Endodermal cell (in vitro differentiated cells): ENCODE measurements at places on chromosomes 11 and 22. TPM values are rescaled to one million over a fixed set of nuclear protein-coding genes. Genes with fewer than 3 reads are reported as not detected.

Gene HOATZ
- 0.72 TPM in 1 of 2 replicates, not detected in the other for total RNA-seq

Gene SCGB2A2
- not detected in 2 replicates for total RNA-seq

Gene CNIH2
- 2.5 to 3.8 TPM (median 3.7 TPM) in 3 replicates for total RNA-seq

Gene MIF
- 722 and 753 TPM in 2 replicates for total RNA-seq

Gene ANO5
- total RNA-seq = 6.2 TPM in 2 replicates

Gene MOV10L1
- not detected in 3 replicates for total RNA-seq

Gene PKDREJ
- not detected in 3 replicates for total RNA-seq

Gene GLYATL2
- 0.35 TPM in 1 of 2 replicates, not detected in the other for total RNA-seq

Gene CCDC15
- total RNA-seq = 2.1 and 3.3 TPM in 2 replicates

Gene DLG2
- 8.4 to 13.7 TPM (median 9.6 TPM) in 3 replicates for total RNA-seq

Gene CELSR1
- total RNA-seq = 27.6 and 34.1 TPM in 2 replicates

Gene CCDC89
- not detected in 2 replicates for total RNA-seq

Gene C22orf15
- total RNA-seq = 1.4 to 3.1 TPM (median 2.2 TPM) in 3 replicates

Gene MS4A12
- not detected in 3 replicates for total RNA-seq

Gene GSTT2
- total RNA-seq = 0.51 TPM in 1 of 2 replicates, not detected in the other

Gene GNG3
- 1.7 and 2.6 TPM in 2 replicates for total RNA-seq

Gene PUS3
- total RNA-seq = 8.0 to 12.6 TPM (median 11.3 TPM) in 3 replicates

Gene PYGM
- 1.2 to 2.4 TPM (median 2.1 TPM) in 3 replicates for total RNA-seq

Gene APOL4
- total RNA-seq = not detected in 2 replicates

Gene CEND1
- total RNA-seq = not detected in 3 replicates

Gene KDM4E
- total RNA-seq = not detected in 2 replicates

Gene APOL5
- total RNA-seq = not detected in 3 replicates

Gene GLYAT
- total RNA-seq = not detected in 3 replicates

Gene RPS19BP1
- total RNA-seq = 63.4 to 70.3 TPM (median 66.0 TPM) in 3 replicates

Gene CASP1
- total RNA-seq = not detected in 3 replicates

Gene CALCB
- 0.49 TPM in 1 of 3 replicates, not detected in the others for total RNA-seq

Gene GGT1
- total RNA-seq = 49.0 and 52.8 TPM in 2 replicates

Gene PTPRCAP
- 1.2 and 2.1 TPM in 2 replicates for total RNA-seq
